HS-5 (cell line): ENCODE measurements at places on chromosomes 1 and 21.
A peak's percentile ranks its signal among the peaks of the same experiment; 100 is the strongest.

GRCh38 chr1:95953015-95953414, 719.0 kb downstream of the RWDD3 start:
- DNase-seq: no peak

GRCh38 chr1:243946946-243947345, 96.9 kb upstream of the AKT3 start:
- DNase-seq: no peak

DNA sequence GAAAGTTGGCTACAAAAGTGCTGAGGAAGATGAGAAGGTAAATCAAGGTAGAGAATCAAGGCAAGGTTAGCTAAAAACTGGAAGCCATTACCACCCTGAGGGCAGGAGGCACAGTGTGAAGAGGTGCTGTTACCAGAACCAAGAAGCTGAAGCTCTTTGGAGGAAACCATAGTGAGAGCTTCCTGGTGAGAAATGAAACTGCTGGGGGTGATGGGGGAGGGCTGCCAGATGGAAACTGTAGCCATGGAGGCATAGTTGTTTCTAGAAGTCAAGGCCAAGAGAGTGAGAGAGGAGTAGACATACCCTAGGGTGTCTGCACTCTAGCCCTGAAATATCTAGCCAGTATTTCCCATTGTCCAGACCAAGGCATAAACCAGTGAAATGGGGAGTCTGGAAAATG, 28.7 kb downstream of the IFI44 start:
- no peak for DNase-seq

DNA sequence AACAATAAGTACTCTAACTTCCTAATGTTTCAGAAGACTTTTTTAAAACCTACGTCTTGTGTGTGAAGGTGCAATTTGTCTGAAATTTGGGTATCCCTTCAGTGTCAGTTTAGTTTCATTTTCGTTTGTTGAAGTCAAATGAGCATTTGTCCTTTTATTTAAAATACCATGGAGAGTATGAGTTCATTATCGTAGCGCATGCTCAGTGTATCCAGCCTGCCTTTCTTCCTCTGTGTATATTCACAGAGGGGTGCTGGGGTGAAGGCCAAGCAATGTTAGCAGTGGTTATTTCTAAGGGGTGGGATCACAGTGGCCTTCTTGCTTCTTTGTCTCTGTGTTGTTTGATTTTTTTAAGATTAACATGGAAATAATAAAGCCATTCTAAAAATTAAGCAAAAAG, 43.2 kb downstream of the CNN3 start:
- DNase-seq: no peak

DNA sequence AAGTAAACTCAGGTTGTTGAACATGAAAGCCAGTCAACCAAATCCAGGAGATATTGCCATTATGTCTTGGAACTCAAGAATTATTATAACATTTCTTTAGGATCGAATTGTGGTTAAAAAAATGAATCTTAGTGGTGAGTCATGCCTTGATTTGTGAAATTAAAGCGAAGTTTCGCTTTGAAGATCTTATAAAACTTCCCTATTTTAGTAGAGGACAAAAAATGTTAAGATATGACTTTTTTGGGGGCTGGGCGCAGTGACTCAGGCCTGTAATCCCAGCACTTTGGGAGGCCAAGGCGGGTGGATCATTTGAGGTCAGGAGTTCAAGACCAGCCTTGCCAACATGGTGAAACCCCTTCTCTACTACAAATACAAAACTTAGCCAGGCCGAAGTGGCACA, 39.5 kb upstream of the PTBP2 start:
- no peak for DNase-seq

DNA sequence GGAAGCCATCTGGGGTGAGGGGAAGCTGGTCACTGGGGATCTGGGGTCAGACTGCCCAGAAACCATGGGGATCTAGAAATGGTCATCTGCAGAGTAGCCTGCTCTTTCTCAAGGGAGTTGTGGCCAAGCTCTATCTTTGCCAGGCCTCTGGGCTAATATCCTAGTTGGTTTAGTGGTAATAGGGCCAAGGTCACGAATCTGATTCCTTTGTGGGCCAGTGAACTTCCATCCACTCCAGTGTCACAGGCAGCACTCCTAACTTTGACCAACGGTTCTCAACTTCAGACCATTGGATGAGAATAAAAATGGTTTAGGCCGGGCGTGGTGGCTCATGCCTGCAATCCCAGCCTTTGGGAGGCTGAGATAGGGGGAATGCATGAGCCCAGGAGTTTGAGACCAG, 28.1 kb upstream of the PPP2R5A start:
- no peak for DNase-seq

DNA sequence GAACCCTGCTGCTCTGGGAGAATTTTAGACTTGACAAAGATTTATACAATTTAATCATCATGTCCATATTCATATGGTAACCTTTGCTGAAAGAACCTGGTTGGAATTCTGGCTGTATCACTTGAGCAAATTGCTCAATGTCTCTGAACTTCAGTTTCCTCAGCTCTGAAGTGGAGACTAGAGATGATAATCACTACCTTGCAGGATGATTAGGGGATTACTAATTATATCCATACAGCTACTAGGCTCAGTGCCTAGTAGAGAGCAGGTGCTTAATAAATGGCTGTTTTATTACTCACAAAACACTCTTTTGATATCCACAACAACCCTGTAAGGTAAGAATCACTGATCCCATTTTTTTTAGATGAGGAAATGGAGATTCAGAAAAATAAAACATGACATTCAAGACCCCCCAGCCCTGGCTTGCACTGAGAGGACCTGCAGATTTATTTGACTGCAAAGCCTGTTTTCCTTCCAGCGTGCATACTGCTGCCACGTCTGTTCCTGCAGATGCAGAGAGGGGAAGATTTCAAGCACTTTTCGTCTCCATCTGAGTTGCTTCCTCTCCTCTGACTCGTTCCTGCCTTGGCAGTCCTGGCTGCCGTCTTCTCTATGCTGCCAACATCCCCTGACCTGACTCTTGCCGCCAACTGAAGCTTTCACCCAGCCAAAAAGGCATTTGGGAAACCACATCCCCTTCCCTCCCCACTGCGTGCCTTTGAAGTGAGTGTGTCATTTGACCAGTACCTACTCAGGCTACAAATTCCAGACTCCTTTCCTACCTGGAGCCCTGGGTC, 203.0 kb downstream of the PLPP3 start:
- DNase-seq: peak; percentile 11

DNA sequence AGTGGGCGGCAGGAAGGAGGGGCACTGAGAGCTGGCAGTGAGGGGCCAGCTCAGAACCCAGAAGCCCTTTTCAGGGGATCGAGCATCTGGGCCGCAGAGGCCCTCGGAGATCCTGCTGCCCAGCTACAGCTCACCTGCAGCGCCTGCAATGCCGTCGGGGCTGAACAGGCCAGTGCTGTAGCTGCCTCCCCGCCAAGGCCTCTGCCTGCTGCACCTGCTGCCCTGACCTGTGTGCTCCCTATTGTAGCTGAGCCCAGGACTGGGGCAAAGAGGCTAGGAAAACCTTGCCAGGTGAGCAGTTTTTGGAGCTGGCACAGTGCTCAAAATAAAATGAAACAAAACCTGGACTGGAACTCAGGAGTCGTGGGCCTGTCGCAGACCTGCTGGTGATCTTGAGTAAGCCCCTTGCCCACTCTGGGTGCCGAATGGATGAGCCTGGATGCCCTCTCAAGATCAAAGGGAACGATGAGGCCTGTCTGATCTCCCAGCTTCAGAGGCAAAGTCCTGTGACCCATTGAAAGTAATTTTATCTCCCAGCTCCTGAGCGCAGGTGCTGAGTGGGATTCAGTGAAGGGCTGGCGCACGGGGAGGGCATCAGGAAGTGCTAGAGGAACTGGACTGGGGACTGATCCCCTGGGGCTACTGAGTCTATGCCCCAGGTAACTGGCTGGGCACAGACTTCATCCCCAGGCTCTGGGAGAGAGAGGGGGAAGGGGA, 154.6 kb downstream of the FOXD2 start:
- no peak for DNase-seq
